ENCODE measurements at places on chromosomes 4 and X. TPM values are rescaled to one million over a fixed set of nuclear protein-coding genes. Genes with fewer than 3 reads are reported as not detected.

Gene PPEF2
- not detected for total RNA-seq

Gene SMIM31
- not detected for total RNA-seq

Gene FAM13A
- 5.9 TPM for total RNA-seq

Gene SUV39H1
- total RNA-seq = 29.4 TPM

Gene HS3ST1
- not detected for total RNA-seq

Gene TMPRSS11A
- total RNA-seq = not detected

Gene MAGEC1
- total RNA-seq = not detected

Gene GDPD2
- total RNA-seq = not detected

Gene TTC29
- not detected for total RNA-seq

Gene TRAPPC11
- total RNA-seq = 33.2 TPM

Gene AWAT2
- total RNA-seq = not detected

Gene TGIF2LX
- total RNA-seq = not detected

Gene GAGE12J
- total RNA-seq = not detected

Gene CSN2
- total RNA-seq = not detected

Gene PLAC1
- 1.3 TPM for total RNA-seq

Gene UGT2B11
- total RNA-seq = not detected

Gene DKK2
- not detected for total RNA-seq

Gene HSPA4L
- total RNA-seq = 2.2 TPM
